ENCODE measurements at places on chromosomes 6 and 20.

DNA sequence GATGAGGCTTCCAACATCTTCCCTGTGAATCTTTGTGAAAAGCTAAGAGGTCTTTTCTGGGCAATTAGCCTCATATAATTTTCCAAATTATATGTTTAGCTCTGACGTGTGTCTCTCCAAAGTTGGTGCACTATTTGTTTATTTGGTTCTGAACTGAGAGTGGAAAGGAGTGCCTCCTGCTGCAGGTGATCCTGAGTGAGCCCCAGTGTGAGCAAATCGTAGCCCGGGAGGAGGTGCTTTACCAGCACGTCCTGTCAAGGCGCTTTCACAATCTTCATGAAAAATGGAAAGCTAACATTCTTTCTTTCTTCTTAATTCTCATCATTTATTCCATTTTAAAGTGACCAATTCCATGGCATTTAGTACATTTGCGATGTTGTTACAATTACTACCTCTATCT is 231.9 kb downstream of the BMP2 start:
- no peak for DNase-seq

GRCh38 chr6:54238396-54238795 is 69.8 kb upstream of the TINAG start:
- DNase-seq: no peak

DNA sequence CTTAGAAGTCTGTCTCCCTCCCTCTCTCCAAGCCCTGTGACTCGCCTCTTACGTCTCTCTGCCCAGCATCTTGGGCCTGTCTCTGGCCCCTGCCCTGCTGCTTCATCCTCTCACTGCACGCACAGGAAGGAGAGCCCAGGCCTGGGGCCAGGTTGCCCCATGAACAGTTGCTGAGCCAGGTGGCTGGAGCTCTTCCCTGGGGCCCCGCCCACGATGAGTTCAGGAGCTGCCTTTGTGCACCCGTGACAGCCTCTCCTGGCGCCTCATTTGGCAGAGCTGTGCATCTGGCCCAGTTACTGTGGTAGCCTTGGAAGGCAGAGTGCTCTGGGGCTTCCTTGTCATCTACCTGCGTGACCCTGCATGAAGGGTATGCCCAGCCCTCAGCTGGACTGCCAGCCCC is 44.5 kb downstream of the SLC52A3 start:
- DNase-seq: no peak

GRCh38 chr20:20083807-20084206 is 31.5 kb downstream of the CFAP61 start:
- no peak for DNase-seq

- DNase-seq: no peak
Observed at GRCh38 chr6:1409774-1410465, 20.5 kb downstream of the FOXF2 start.
